ENCODE measurements at places on chromosomes 13 and 19. TPM values are rescaled to one million over a fixed set of nuclear protein-coding genes. Genes with fewer than 3 reads are reported as not detected.

Gene NOTCH3
- total RNA-seq = 21.4 TPM

Gene CFAP97D2
- total RNA-seq = not detected

Gene KCNC3
- not detected for total RNA-seq

Gene ZNF229
- total RNA-seq = 11.0 TPM

Gene CABP5
- total RNA-seq = not detected

Data from uterine smooth muscle cell (primary cell).